Central memory CD8-positive, alpha-beta T cell (primary cell): ENCODE measurements at places on chromosomes 5 and 9.

- no peak overlapping the region for H3K27ac ChIP-seq
- no peaks in the 10 kb centered on the region for H3K27me3 ChIP-seq
- no peak for DNase-seq
- H3K4me3 ChIP-seq: no peak overlapping the region
- no peaks in the 10 kb centered on the region for H3K4me1 ChIP-seq
These were observed 185.2 kb upstream of the NREP start for GRCh38 chr5:111942201-111942600.

DNA sequence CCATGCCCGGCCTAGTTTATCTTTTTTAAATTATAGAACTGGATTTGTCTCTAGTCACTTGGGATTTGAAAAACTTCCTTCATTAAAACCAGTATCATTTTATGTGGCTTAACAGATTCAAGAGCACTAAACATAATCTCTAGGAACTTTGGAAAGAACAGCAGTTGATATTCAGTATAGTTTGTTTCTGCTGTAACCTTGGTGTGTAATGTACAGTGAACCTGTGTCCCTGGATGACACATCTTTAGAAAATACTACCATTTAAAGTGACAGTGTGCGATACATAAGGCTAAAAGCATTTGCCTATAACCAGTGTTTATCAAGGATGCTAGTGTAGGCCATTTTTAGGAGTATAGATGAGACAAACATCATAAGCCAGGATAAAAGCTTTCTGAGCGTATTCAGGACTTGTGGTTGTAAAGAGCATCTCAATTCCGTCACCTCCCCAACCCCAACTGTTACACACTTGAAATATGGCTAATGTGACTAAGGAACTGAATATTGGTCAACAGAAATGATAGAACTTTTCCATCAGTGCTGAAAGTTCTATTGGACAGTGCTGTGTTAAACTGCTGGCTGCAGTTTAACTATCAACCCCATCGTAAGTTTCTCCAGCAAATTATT is 4.4 kb downstream of the SNX18 start:
- peaks cover 16% of the 10 kb centered on the region for H3K36me3 ChIP-seq
- DNase-seq: no peak
- H3K4me1 ChIP-seq: peaks cover 73% of the 10 kb centered on the region
- no peaks in the 10 kb centered on the region for H3K27me3 ChIP-seq
- no peak overlapping the region for H3K27ac ChIP-seq

DNA sequence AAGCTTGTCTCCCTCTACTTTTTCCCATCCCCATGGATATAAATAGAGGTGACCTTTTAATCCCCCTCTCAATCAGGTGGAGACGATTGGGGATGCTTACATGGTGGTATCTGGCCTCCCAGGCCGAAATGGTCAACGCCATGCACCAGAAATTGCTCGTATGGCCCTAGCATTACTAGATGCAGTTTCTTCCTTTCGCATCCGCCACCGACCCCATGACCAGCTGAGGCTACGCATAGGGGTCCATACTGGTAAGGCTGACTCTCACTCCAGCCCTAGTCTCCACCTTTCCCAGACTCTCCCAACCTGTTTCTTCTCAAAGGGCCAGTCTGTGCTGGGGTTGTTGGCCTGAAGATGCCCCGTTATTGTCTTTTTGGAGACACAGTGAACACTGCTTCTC is 3.6 kb downstream of the SPAG8 start:
- no peak overlapping the region for H3K4me3 ChIP-seq
- H3K36me3 ChIP-seq: peaks cover 17% of the 10 kb centered on the region
- no peak for DNase-seq
- peaks cover 22% of the 10 kb centered on the region for H3K4me1 ChIP-seq

- DNase-seq: no peak
- no peak overlapping the region for H3K4me3 ChIP-seq
- peaks cover 27% of the 10 kb centered on the region for H3K27me3 ChIP-seq
- H3K27ac ChIP-seq: no peak overlapping the region
These were observed 4.3 kb downstream of the SPINK4 start for GRCh38 chr9:33244137-33244784.

DNA sequence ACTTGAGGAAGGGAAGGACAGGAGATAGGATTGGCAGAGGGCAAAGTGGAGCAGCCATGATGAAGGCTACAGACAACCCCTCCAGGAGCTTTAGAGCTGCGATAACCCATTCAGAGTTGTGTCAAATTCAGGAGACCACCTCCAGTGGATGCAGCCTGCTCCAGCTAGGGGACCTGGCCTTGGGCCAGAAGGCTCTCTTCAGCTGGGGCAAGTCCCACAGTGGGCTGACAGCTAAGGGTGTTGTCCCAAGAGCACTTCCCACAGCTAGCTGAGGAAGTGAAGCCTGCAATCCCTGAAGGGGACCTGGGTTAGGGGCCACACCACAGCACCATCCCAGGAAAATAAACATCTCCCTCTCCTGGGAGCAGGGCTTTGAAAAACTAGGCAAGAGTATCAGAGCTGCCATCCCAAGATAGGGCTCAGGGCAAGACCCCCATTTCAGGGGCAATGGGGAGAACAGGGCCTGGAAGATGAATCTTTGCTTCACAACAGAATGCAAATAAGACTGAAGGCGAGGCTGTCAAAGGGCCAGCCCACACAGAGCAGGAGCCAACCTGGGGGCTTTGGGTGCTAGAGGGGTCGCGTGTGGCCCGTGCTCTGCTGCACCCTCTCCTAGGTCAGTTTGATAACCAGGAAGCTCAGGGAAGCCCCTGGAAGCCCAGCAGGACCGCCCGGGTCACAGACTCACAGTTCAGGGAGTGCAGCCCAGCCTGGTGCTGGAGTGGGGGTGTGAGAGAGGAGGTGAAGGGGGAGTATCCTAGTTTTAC is 19.3 kb upstream of the DAPK1 start:
- H3K27ac ChIP-seq: no peak overlapping the region
- DNase-seq: no peak
- H3K4me3 ChIP-seq: no peak overlapping the region
- H3K36me3 ChIP-seq: no peaks in the 10 kb centered on the region
- H3K27me3 ChIP-seq: no peaks in the 10 kb centered on the region
- no peaks in the 10 kb centered on the region for H3K4me1 ChIP-seq

DNA sequence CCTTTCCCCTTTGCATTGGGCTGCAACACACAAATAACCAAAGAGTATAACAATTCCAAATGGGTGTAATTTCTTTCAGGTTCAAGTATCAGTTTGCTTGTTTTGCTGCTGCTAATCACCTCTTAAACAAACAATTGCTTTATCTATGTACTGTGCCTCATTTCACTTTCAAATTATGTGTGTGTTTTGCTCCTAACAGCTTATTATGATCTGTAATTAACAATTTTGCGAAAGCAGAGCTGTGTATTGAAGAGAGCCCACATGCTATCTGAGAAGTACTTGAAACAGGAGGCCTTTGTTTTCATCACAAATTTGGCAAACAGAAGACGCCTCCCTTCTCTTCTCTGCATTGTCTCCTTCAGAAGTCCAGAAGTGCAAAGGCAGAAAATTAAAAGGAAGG is 312.0 kb downstream of the TLE1 start:
- H3K27ac ChIP-seq: no peak overlapping the region
- no peaks in the 10 kb centered on the region for H3K27me3 ChIP-seq
- no peaks in the 10 kb centered on the region for H3K4me1 ChIP-seq
- no peak overlapping the region for H3K4me3 ChIP-seq
- no peak for DNase-seq
- no peaks in the 10 kb centered on the region for H3K36me3 ChIP-seq

GRCh38 chr5:179138568-179138925 is 78.4 kb downstream of the ZNF354C start:
- no peak for DNase-seq
- no peak overlapping the region for H3K27ac ChIP-seq
- H3K4me3 ChIP-seq: no peak overlapping the region
- no peaks in the 10 kb centered on the region for H3K4me1 ChIP-seq
- no peaks in the 10 kb centered on the region for H3K27me3 ChIP-seq

GRCh38 chr9:109799792-109800191 is 19.8 kb downstream of the PALM2AKAP2 start:
- H3K4me3 ChIP-seq: no peak overlapping the region
- H3K4me1 ChIP-seq: no peaks in the 10 kb centered on the region
- H3K27ac ChIP-seq: no peak overlapping the region
- no peak for DNase-seq
- no peaks in the 10 kb centered on the region for H3K36me3 ChIP-seq

GRCh38 chr5:169280286-169280685 is 20.7 kb downstream of the SLIT3 start:
- no peaks in the 10 kb centered on the region for H3K4me1 ChIP-seq
- no peaks in the 10 kb centered on the region for H3K27me3 ChIP-seq
- H3K36me3 ChIP-seq: no peaks in the 10 kb centered on the region
- no peak overlapping the region for H3K27ac ChIP-seq
- no peak overlapping the region for H3K4me3 ChIP-seq
- DNase-seq: no peak

DNA sequence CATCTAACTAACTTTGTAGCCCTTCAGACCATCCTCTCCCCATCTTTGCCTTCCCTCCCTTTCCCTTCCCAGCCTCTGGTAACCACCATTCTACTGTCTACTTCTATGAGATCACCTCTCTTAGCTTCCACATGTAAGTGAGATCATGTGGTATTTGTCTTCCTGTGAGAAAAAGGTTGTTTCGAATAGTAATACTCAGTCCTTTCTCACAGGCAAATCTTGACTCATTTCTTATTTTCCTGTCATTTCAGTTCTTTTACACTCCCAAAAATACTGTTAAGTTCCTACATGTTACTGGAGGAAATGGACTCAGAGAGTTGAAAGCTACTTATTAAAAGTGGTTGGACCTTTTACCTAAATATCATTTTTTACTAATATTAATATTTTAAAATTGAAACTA is 82.1 kb downstream of the SLF1 start:
- DNase-seq: no peak
- H3K36me3 ChIP-seq: peaks cover 1% of the 10 kb centered on the region
- H3K27me3 ChIP-seq: no peaks in the 10 kb centered on the region
- no peak overlapping the region for H3K27ac ChIP-seq

- peaks cover 78% of the 10 kb centered on the region for H3K4me1 ChIP-seq
- H3K27ac ChIP-seq: peak overlapping the region; percentile 44
- H3K36me3 ChIP-seq: peaks cover 6% of the 10 kb centered on the region
- no peak for DNase-seq
These were observed 25.3 kb downstream of the SLC22A5 start for GRCh38 chr5:132394667-132395259.

DNA sequence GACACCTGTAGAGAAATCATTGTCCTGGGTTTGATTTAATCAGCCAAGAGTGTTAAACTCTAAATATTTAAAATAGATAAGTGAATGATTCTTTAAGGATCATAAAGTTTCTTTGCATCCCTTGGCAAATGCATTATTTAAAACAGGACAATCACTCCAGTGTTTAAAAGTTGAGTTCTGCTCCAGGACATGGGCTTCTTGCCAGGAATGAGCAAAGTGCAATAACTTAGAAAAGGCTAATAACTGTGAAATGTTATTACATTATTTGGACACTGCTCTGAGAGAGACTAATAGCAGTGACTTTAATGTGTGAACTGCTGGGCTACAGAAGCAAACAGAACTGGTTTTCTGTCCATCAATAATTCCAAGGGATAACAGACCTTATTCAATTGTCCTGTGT is 283.3 kb downstream of the GABRB2 start:
- H3K27me3 ChIP-seq: no peaks in the 10 kb centered on the region
- no peak for DNase-seq
- H3K4me1 ChIP-seq: no peaks in the 10 kb centered on the region
- no peaks in the 10 kb centered on the region for H3K36me3 ChIP-seq
- H3K4me3 ChIP-seq: no peak overlapping the region
- H3K27ac ChIP-seq: no peak overlapping the region

DNA sequence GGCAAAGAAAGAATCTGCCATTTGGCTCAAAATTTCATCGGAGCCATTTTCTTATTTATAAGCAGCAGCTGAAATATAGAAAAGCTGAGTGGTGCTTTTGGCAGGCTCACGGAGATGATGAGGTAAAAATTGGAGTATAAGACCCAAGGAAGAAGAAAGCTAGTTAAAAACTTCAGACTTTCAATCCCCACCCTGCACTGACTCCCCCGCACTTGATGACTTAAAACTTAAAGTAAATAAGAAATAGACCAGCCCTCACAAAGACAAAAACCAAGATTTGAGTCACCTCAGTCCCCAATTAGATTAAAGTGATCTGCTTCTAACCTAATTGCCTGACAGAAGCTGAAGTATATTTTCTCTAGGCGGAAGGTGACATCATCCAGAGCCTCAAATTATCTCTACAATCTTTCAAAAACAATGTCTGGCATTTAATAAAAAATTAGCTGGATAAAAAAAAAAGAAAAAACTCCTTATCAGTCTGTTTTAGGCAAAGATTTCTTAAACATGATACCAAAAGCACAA is 124.0 kb upstream of the PJA2 start:
- H3K36me3 ChIP-seq: no peaks in the 10 kb centered on the region
- H3K27ac ChIP-seq: no peak overlapping the region
- no peak for DNase-seq
- no peak overlapping the region for H3K4me3 ChIP-seq

DNA sequence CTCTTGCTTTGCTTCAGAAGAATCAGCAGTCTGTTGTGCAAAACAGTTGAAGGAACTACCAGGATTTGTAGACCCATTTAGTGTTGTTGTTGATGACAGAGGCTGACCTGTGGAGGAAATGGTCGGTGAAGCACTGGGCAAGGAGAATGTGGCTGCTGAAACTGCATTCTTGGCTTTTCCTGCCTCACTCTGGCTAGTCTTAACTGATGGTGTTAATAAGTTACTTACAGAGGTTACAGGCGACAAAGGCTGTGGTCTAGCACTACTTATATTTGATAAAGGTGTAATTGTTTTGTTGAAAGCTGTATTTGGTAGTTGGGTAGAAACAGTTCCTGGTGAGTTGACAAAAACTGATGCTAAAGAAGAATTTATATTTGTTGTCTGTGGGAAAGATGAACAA is 31.5 kb downstream of the MLANA start:
- peak overlapping the region; percentile 29 for H3K4me3 ChIP-seq
- H3K36me3 ChIP-seq: peaks cover 25% of the 10 kb centered on the region
- peaks cover 32% of the 10 kb centered on the region for H3K4me1 ChIP-seq

DNA sequence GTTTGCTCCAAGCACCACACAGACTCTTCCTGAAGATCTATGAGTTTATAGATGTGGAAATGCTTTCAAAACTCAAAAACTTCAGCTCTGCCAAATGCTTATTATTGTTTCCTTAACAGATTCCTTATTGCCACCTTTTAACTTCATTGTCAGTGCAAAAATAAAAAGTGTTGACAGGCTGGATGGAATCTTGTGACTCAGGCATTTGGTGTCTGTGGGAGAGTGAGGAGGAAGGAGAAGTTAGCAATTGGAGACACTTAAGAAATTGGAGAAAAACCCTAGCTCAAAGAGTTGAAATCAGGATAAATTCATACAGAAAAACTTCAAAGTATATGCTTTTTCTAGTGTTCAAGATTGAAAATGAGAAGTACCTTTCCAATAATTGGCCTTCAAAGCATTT is 140.6 kb upstream of the PUM3 start:
- H3K4me3 ChIP-seq: no peak overlapping the region
- H3K4me1 ChIP-seq: no peaks in the 10 kb centered on the region
- no peak for DNase-seq
- no peak overlapping the region for H3K27ac ChIP-seq

GRCh38 chr5:74538206-74538661 is 102.3 kb downstream of the ENC1 start:
- DNase-seq: no peak
- H3K27ac ChIP-seq: no peak overlapping the region
- no peaks in the 10 kb centered on the region for H3K36me3 ChIP-seq
- H3K27me3 ChIP-seq: no peaks in the 10 kb centered on the region
- no peak overlapping the region for H3K4me3 ChIP-seq

- peaks cover 84% of the 10 kb centered on the region for H3K27me3 ChIP-seq
- DNase-seq: no peak
- no peak overlapping the region for H3K4me3 ChIP-seq
These were observed 145.8 kb upstream of the TUT7 start for GRCh38 chr9:86500031-86500430.
